Left ventricle myocardium inferior (tissue), 1 donor: ENCODE measurements at places on chromosomes 16 and 17. TPM values are rescaled to one million over a fixed set of nuclear protein-coding genes. Genes with fewer than 3 reads are reported as not detected.

GRCh38 chr17:29619251-29619650 is 3.5 kb downstream of the CORO6 start:
- peaks cover 89% of the 10 kb centered on the region for H3K4me1 ChIP-seq
- DNase-seq: no peak
- H3K4me3 ChIP-seq: peak overlapping the region; percentile 19
- H3K27ac ChIP-seq: peak overlapping the region; percentile 87
- no peaks in the 10 kb centered on the region for H3K27me3 ChIP-seq

KIF2B gene
- total RNA-seq: not detected

- peaks cover 40% of the 10 kb centered on the region for H3K27me3 ChIP-seq
- H3K27ac ChIP-seq: no peak overlapping the region
- peak; percentile 75 for DNase-seq
- peaks cover 12% of the 10 kb centered on the region for H3K4me1 ChIP-seq
- H3K36me3 ChIP-seq: no peaks in the 10 kb centered on the region
- H3K4me3 ChIP-seq: no peak overlapping the region
Measured at GRCh38 chr17:79664930-79665737, 54.3 kb upstream of the RBFOX3 start.

CLEC10A gene
- total RNA-seq: 2.9 TPM

DNA sequence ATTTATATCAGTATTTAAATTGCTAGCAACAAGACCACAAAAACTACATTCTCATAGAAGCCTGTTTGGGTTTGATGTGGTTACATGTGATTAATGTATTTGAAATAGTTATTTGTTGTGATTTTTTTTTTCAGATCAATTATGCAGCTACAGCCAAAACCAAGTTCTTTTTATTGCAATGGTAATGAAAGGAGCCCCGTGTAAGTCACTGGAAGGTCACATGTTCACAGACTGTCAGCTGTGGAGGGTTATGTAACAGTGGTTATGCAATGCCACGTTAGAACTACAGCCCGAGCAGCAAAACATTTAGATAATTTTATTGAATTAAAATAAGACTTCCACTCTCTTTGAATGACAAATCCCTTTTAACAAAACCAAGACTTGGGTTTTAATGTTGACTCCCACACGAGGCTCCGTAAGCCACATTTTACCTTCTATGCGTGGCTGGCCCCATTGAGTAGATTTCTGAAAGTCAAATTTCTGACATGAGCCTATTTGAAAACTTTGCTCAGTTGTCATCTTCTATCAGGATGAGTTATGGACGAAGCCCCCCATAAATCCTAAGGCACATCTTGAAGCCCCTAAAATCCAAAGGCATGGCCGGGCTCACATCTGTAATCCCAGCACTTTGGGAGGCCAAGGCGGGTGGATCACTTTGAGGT is 41.8 kb upstream of the SEC14L1 start:
- H3K27me3 ChIP-seq: no peaks in the 10 kb centered on the region
- no peak overlapping the region for H3K4me3 ChIP-seq
- peak overlapping the region; percentile 87 for H3K27ac ChIP-seq
- peaks cover 16% of the 10 kb centered on the region for H3K36me3 ChIP-seq
- no peak for DNase-seq
- peaks cover 52% of the 10 kb centered on the region for H3K4me1 ChIP-seq

- H3K36me3 ChIP-seq: peaks cover 41% of the 10 kb centered on the region
- H3K27me3 ChIP-seq: no peaks in the 10 kb centered on the region
- H3K4me3 ChIP-seq: peak overlapping the region; percentile 98
- H3K27ac ChIP-seq: peak overlapping the region; percentile 96
- peak; percentile 36 for DNase-seq
- peaks cover 71% of the 10 kb centered on the region for H3K4me1 ChIP-seq
Measured at GRCh38 chr16:31181102-31181830, 1.3 kb downstream of the FUS start.

DNA sequence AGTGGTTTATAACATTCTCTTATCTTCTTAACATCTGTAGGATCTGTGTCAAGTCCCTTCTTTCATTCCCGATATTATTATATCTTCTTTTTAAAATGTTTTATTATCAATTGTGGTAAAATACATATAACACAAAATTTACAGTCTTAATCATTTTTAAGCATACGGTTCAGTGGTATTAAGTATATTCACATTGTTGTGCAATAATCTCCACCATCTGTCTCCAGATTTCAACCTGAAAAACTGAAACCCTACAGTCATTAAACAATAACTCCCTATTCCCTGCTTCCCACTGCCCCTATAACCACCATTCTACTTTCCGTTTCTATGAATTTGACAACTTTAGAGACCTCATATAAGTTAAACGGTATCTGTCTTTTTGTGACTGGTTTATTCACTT is 45.5 kb downstream of the CEP112 start:
- H3K36me3 ChIP-seq: peaks cover 12% of the 10 kb centered on the region
- DNase-seq: no peak
- no peaks in the 10 kb centered on the region for H3K27me3 ChIP-seq
- no peaks in the 10 kb centered on the region for H3K4me1 ChIP-seq
- no peak overlapping the region for H3K27ac ChIP-seq
- H3K4me3 ChIP-seq: no peak overlapping the region

- no peaks in the 10 kb centered on the region for H3K4me1 ChIP-seq
- no peaks in the 10 kb centered on the region for H3K36me3 ChIP-seq
- no peak for DNase-seq
- no peak overlapping the region for H3K27ac ChIP-seq
- no peaks in the 10 kb centered on the region for H3K27me3 ChIP-seq
Measured at GRCh38 chr17:82985973-82986372, 93.4 kb upstream of the METRNL start.

DNA sequence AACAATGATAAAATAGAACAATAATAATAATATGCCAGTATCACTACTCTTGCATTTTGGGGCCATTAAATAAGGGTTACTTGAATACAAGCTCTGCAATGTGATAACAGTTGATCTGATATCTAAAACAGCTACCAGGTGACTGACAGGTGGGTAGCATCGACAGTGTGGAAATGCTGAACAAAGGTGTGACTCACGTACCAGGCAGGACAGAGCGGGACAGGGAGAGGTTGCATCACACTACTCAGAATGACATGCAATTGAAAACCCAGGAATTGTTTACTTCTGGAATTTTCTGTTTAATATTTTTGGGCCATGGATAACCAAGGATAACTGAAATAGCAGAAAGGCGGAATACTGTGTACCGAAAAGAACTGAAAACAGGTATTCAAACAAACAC is 15.8 kb upstream of the ZNF19 start:
- H3K27ac ChIP-seq: no peak overlapping the region
- no peaks in the 10 kb centered on the region for H3K4me1 ChIP-seq
- H3K27me3 ChIP-seq: peaks cover 46% of the 10 kb centered on the region
- no peak for DNase-seq
- H3K4me3 ChIP-seq: no peak overlapping the region
- H3K36me3 ChIP-seq: no peaks in the 10 kb centered on the region

PSMC3IP gene
- total RNA-seq: 2.5 TPM

LYRM9 gene
- total RNA-seq: 8.3 TPM

DNA sequence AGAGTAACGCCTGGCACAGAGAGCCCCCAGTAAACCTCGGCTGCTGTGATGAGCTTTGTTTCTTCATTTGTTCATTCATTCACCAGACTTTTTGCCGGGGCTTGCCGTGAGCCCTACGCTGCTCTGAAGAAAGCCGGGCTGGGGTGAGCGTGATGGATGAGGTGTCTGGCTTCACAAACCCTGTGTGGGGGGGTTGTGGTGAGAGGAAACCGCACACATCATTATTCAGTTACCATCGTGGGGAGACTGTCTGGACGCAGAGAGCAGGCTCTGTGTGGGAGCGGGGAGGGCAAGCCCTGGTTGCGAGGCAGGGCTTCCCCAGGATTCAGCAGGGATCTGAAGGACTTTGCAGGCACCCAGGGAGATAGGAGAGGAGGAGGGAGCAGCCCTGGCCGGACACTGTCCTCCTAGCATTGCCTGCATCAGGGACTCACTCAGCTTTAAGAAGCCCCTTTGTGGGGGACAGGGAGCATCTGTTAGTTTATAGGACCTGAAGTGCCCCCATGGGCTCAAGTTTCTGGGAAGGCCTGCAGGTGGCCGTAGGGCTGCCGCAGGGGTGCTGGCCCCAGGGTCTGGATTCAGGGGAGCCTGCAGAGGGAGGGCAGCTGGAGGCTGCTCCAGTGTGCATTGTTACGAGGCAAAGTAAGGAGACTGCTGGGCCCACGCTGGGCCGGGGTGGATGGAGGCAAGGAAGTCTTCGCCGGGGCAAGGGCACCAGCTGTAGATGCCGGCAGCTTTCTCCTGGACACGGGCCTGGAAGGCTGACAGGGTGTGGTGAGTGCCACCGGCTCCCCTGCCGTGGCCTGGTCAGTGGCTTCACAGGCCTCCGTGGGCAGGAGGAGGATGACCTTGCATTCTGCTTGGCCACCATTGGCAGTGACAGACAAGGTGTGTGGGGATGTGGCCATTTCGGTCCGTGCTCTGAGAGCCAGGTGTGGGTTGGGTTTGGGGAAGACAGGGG is 334.5 kb downstream of the SEC14L1 start:
- H3K27me3 ChIP-seq: no peaks in the 10 kb centered on the region
- no peak for DNase-seq
- no peak overlapping the region for H3K4me3 ChIP-seq
- peaks cover 97% of the 10 kb centered on the region for H3K4me1 ChIP-seq

DNA sequence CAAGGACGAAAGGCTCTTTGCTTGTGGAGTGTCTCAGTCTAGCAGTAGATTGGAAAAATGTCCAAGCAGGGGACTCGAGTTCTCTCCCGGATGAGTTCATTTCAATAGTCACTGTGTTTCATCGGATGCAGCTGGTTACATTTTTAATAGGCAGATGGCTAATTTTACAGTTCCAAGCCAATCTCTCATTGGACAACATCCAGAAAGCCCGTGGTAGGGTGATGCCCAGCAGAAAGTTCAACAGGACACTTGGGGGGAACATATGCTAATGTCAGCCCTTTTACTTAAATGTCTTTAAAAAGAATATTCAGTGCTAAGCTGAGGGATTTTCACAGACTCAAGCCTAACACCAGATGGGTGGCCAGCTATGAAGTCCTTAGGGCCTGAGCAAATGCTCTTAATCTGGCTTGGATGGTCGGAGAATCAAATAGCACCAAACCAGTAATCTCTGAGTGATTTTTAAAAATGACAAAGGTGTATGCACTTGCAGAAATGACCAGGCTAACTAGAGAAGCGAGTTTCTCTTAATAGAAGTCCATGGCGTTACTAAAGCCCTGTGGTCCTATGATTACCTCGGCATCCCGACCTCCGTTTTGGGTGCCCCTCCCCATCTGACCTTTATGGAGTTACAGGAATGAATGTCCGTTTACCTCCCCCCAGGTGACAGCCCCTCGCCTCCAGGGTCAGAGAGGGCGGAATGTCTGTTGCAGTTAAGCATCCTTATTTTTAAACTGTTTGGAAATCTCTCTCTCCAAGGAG is 289.2 kb upstream of the SALL1 start:
- DNase-seq: no peak
- H3K4me1 ChIP-seq: no peaks in the 10 kb centered on the region
- H3K4me3 ChIP-seq: no peak overlapping the region
- H3K36me3 ChIP-seq: no peaks in the 10 kb centered on the region

OTOP2 gene
- not detected for total RNA-seq

EVPLL gene
- total RNA-seq: not detected

CDH11 gene
- 20.9 TPM for total RNA-seq

KRTAP17-1 gene
- total RNA-seq: not detected

MYH2 gene
- total RNA-seq: 0.33 TPM

- no peak for DNase-seq
- H3K27me3 ChIP-seq: peaks cover 23% of the 10 kb centered on the region
- no peak overlapping the region for H3K4me3 ChIP-seq
- H3K36me3 ChIP-seq: no peaks in the 10 kb centered on the region
- peaks cover 10% of the 10 kb centered on the region for H3K4me1 ChIP-seq
- H3K27ac ChIP-seq: no peak overlapping the region
Measured at GRCh38 chr16:65106757-65107156, 15.1 kb downstream of the CDH11 start.

DNA sequence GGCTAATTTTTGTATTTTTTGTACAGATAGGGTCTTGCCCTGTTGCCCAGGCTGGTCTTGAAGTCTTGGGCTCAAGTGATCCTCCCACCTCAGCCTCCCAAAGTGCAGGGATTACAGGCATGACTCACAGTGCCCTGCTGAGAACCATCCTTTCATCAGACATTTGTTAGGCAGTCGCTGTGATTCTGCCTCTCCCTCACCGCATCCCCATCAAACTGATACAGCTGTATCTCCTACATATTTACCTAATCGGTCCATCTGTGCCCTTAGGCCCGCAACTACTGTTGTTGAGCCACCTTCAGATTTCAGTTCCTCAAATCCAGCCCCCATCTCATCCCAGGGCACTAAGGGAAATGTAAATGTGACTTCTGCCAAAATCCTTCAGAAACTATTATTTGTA is 2.0 kb upstream of the SLC43A2 start:
- H3K4me1 ChIP-seq: peaks cover 41% of the 10 kb centered on the region
- H3K36me3 ChIP-seq: peaks cover 14% of the 10 kb centered on the region
- H3K27me3 ChIP-seq: no peaks in the 10 kb centered on the region

KRTAP4-1 gene
- not detected for total RNA-seq

ELMO3 gene
- 0.80 TPM for total RNA-seq

DNA sequence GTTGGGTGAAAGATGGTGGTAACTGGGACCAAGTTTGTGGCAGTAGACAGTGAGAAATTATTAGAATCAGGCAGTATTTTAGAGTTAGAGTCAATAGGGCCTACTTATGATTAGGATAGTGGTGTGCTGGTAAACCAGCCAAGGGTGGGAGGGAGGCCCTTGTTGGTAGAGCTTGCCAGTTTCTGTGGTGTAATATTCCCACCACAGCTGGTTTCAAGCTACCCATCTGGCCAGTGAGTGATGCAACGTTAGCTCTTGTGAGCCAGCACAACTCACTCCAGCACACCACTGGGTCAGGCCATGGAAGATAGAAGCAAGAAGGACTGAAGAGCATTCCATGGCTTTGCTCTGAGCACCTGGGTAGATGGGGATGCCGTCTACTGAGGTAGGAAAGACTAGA is 34.9 kb downstream of the GNAO1 start:
- H3K4me3 ChIP-seq: no peak overlapping the region
- H3K27ac ChIP-seq: no peak overlapping the region
- peaks cover 15% of the 10 kb centered on the region for H3K4me1 ChIP-seq
- no peaks in the 10 kb centered on the region for H3K36me3 ChIP-seq
- H3K27me3 ChIP-seq: no peaks in the 10 kb centered on the region
- DNase-seq: no peak

GRCh38 chr16:89842471-89843408 is 14.5 kb downstream of the SPIRE2 start:
- H3K27ac ChIP-seq: no peak overlapping the region
- H3K4me1 ChIP-seq: peaks cover 6% of the 10 kb centered on the region
- H3K4me3 ChIP-seq: no peak overlapping the region

DNA sequence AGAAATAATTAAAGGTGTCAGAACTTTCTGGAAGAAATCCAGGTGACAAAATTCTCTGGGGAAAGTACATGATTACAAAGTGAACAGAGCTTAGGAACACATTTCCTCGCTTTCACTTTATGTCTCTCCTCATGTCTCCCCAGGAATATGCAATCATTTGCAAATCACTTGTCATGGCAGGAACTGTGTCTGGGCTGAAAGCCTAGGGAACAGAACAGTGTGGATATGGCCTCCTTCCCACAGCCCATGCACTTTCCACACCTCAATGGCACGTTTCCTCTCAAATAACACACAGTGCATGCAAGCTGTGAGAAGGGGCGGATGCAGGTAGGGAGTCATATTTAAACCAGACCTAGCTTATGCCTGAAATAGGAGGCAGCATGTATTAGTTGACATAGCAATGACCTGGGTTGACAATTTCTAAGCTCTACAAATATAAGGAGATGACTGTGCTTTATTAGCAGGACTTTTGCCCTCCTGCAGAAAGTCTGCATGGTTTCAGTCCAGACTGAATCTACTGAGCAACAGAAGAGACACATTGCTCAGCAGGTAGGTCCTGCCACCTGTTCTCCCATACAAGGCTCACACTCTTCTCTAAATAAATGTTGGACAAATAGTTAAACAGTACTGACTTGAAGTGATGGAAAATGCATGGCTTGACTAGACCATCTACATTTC is 236.0 kb upstream of the ELAC2 start:
- peaks cover 3% of the 10 kb centered on the region for H3K27me3 ChIP-seq
- H3K4me1 ChIP-seq: no peaks in the 10 kb centered on the region
- no peak for DNase-seq
- no peak overlapping the region for H3K4me3 ChIP-seq
- H3K36me3 ChIP-seq: no peaks in the 10 kb centered on the region

KRT9 gene
- total RNA-seq: not detected
